Colonic mucosa (tissue), 4 donors: ENCODE measurements at places on chromosomes 2 and 18.

- no peak for DNase-seq
Measured at GRCh38 chr18:62453864-62454263, 69.0 kb upstream of the ZCCHC2 start.

GRCh38 chr2:70896765-70897202, 38.9 kb upstream of the ATP6V1B1 start:
- DNase-seq, result no peak

DNA sequence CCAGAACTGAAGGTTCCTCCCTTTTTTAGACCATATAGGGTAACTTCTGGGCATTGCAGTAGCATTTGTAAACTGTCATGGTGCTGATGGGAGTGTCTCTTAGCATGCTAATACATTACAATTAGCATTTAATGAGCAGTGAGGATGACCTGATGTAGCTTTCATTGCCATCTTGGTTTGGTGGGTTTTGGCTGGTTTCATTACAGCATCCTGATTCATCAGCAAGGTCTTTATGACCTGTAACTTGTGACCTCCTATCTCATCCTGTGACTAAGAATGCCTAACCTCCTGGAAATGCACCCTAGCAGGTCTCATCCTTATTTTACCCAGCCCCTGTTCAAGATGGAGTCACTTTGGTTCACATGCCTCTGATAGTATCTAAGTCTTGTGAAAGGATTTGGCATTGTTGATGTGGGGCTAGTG, 159.0 kb downstream of the TMX3 start:
- DNase-seq, result no peak

DNA sequence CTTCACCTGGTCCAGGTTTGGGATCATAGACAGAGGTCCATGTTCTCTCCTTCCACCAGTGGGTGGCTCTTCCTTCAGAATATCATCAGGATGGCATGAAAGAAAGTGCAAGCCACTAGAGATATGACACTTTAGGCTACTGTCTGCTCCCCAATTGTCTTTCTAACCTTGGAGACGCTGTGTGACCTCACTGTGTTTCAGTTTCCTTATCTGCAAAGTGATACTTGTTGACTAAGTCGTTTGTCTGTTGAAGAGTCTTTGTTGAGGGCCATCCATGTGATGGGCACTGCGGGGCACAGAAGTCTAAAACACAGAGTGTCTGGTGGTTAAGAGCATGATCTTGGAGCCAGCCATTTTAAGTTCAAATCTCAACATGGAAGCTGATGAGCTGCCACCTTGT, 259.9 kb upstream of the THSD7B start:
- DNase-seq, result no peak

- DNase-seq, result no peak
Measured at GRCh38 chr2:98452396-98453027, 7.9 kb downstream of the INPP4A start.

GRCh38 chr2:215466097-215466909, 30.4 kb upstream of the FN1 start:
- DNase-seq, result no peak

DNA sequence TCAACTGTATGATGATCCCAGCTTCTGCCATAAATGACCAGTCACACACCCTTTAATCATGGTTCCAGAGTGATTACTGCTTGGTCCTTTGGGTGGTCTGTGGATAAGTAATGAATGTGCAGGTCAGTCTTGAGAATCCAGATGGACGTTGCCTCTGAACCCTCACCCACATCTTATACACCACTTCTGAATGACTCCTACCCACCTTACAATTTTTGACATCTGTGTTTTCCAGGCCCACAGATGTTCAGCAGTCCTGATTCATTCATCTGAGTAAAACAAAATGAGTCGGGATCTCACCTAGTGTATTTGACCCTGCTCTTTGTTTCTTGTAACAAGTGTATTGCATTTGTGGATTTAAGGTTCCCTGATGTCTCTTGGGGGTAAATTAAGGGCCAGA, 194.1 kb upstream of the CCDC68 start:
- no peak for DNase-seq

- no peak for DNase-seq
Measured at GRCh38 chr18:10559553-10560451, 34.0 kb downstream of the NAPG start.

DNA sequence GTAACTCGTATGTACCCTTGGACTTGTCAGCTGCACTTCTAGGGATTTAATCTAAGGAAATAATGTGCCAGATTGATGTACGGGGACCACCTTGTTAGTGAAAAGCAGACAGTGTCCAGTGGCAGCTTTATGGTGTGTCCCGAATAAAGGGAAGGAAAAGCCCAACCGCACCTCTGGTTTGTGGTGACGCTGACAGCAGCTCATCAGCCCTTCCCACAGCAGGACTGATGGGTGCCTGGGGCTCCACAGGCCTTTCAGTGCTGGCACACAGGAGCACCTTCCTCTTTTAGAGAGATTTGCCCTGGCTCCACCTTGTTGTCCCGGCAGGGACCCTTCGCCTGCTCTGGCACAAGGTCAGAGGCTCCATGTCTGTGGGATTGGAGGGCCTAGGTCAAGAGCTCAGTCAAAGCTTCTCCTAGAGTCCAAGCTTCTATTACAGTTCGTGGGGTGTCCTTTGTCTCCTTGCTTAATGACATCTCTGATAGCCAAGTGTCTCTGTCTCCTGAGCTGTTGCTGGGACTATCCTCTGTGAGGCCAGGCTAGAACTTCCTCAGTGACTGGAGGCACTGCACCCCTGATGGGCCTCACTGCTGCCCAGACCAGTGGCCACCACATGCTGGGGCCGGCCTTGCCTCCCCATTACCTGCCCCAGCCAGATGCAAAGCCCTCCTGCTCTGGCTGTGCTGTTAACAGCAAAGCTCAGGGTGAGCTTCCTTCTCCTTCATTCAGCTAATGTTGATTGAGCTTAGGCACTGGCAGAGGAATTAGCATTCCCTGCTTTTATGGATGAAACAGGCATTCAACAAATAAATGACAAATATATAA, 33.0 kb upstream of the SCLY start:
- DNase-seq, result no peak

GRCh38 chr2:139916822-139917221, 1136.6 kb upstream of the NXPH2 start:
- DNase-seq, result no peak

DNA sequence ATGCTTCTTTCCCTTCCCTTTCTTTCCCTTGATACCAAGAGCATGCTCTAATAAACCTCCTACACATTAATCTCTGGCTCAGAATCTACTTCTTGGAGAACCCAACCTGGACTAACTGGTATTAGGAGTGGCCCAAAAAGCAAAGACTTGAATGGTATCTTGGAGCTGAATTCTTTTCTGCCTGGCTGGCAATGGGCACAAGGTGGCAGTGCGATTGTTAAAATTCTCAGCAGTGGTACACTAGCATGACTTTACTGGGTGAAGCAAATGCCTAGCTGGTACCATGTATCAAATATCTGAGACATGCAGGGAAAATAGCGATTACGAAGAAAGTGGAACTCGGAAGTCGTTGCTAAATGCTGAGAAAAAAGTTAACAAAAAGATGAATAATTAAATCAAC, 376.1 kb downstream of the XIRP2 start:
- peak; percentile 23 for DNase-seq

DNA sequence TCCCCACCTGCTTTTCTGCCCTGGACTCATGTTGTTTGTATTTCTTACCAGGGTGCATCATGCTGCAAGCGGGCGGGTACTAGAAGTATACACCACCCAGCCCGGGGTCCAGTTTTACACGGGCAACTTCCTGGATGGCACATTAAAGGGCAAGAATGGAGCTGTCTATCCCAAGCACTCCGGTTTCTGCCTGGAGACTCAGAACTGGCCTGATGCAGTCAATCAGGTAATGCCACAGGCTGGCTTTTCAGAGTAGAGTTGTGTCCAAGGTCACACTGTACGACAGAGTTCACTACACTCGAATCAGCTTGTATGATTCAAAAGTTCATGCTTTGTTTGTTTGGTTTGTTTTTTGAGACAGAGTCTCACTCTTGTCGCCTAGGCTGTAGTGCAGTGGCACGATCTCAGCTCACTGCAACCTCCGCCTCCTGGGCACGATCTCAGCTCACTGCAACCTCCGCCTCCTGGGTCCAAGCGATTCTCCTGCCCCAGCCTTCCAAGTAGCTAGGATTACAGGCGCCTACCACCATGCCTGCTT, 19.4 kb downstream of the SRSF7 start:
- no peak for DNase-seq

GRCh38 chr2:109348671-109349502, 219.9 kb downstream of the SH3RF3 start:
- DNase-seq, result no peak

GRCh38 chr2:241425368-241425767, 69.3 kb downstream of the FARP2 start:
- no peak for DNase-seq

DNA sequence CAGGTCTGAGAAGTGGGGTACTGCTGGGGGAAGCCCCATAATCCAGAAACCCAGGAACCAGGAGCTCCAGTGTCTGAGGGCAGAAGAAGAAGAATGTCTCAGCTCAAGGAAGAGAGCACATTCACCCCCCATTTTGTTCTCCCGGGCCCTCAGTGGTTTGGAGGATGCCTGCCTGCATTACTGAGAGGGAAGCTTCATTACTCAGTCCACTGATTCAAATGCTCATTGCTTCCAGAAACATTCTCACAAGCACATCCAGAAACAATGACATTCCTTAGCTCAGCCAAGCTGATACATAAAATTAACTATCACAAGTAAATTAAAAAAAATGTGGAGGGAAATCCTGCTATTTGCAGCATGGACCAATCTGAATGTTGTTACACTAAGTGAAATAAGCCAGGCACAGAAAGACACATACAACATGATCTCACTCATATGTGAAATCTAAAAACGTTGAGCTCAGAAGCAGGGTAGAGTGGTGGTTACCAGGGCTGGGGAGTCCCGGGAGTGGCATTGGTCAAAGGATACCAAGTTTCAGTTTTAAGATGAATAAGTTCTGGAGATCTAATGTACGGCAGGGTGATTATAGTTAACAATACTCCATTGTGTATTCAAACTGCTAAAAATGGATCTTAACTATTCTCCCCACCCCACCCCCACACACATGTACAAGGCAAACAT, 459.3 kb downstream of the GALR1 start:
- DNase-seq, result no peak

DNA sequence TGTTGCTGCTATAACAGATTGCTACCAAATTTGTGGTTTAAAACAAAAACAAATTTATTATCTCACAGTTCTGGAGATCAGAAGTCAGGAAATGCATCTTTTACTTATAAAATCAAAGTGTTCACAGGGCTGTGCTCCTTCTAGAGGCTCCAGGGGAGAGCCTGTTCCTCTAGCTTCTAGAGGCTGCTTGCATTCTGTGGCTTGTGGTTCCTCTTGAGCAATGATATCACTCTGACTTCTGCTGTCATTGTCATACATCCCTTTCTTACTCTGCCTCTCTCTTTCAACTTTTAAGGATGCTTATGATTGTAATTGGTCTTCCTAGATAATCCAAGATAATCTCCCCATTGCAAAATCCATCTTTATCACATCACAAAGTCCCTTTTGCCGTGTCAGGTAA, 6.1 kb upstream of the DCC start:
- DNase-seq, result no peak

- DNase-seq, result no peak
Measured at GRCh38 chr2:61371027-61371426, 99.9 kb downstream of the USP34 start.

- no peak for DNase-seq
Measured at GRCh38 chr2:56118474-56118873, 65.3 kb upstream of the CCDC85A start.

- DNase-seq, result no peak
Measured at GRCh38 chr18:42268798-42269197, 313.8 kb downstream of the PIK3C3 start.

DNA sequence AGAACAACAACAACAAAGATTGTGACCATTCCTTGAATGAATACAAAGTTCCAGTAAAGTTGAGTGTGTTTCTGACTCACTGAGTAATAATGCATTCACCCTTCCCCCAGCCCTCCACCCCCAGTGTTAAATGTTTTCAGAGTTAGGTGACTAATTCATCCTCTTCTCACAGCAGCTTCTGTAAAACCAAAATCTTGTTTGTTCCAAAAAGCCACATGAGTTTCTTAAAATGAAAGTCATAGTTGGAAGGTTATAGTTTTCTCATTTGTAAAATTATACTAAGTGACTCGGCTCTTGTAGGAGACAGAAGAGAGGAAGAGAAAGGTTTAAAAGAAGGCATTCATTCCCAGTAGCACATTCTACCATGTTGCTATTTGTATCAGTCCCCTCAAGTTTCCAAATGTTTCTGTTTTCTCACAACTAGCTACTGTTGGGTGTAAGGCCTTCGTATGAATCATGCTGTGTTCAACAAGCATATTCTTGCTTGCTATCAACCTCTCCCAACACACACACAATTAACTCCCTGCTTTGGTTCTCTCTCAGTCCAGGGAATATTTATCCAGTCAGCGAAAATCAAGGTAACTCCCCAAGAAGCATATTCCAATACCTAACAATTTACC, 75.3 kb downstream of the MBD2 start:
- DNase-seq, result no peak

- DNase-seq, result no peak
Measured at GRCh38 chr18:67951137-67951536, 434.6 kb upstream of the DSEL start.

DNA sequence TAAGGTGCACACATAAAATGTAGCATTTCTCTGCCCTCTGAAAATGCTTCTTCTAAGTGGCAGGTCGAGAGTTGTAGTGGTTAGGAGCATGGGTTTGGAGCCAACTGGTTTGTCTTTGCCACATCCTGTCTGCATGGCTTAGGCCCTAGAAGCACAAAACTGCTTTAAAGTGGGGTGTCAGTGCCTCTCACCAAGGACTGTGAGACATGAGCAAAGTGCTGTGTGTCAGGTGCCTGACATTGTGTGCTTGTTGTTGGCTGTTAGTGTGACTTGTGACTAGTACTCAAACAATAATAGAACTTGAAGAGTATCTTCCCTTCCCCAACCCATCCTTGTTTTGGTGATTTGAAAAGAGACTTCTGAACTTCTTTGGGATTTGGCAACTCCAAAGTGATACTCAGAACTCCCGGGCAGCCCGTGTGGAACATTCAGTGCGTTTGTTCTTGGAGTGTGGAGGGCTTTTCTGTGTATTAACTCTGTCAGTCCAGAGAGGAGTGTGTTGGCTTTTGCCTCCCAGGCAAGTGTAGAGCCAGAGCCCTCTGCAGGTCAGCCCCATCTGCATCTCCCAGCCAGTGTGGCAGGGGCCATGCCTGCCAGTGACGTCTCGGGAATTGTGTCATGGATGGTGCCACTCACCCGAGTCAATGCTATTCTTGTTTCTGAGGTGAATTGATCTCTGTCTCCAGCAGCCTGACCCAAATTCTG, 5.0 kb downstream of the MGAT5 start:
- DNase-seq, result no peak

GRCh38 chr18:421247-422155, 79.0 kb downstream of the COLEC12 start:
- no peak for DNase-seq

- no peak for DNase-seq
Measured at GRCh38 chr2:9601397-9601796, 29.4 kb downstream of the YWHAQ start.

DNA sequence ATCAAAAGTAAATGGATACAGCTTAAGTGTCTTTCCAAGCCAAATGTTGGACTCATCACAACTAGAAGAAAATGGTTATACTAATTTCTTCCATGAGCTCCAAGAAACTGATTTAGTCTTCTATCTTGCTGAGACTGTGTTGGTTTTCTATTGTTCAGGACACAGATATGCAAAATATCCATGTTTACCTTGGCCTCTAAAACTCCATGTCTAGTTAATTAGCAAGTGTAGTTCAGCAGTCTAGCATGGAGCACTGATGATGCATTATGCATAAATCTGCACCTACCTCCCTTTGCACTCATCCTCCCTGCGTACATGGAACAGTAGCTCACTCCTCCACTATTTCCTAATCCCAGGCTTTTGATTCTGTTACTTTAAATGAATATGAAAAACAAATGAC, 731.4 kb upstream of the CHAC2 start:
- DNase-seq, result no peak

GRCh38 chr2:51579412-51579811, 547.5 kb upstream of the NRXN1 start:
- DNase-seq, result no peak
